Tongue (tissue), 3 donors: ENCODE measurements at places on chromosomes 6 and 20. TPM values are rescaled to one million over a fixed set of nuclear protein-coding genes. Genes with fewer than 3 reads are reported as not detected.

DNA sequence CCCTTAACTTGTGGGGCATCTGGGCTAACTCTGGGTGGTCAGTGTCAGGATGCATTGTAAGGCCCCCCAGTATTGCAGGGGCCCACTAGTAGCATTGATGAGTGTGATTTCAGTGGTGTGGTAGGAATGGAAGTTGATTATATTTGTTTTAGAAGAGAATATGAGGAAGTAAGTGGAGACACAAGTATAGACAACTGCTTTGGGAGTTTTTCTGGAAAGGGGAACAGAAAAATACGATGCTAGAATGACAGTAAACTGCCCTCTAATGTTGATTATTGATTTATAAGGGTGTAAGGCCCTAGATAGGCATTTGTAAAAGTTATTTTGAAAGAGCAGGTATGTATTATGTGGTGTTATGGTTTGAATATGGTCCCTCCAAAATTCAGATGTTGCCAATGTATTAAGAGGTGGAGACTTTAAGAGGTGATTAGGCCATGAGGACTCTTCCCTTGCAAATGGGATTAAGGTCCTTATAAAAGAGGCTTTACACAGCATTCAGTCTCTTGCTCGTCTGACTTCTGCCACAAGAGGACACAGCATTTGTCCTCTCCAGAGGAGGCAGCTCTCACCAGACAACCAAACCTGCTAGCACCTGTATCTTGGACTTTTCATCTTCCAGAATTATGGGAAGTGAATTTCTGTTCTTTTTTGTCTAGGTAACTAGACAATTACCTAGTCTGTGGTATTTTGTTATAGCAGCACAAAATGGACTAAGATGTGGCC lies 135.9 kb upstream of the DTNBP1 start:
- no peak for DNase-seq

DNA sequence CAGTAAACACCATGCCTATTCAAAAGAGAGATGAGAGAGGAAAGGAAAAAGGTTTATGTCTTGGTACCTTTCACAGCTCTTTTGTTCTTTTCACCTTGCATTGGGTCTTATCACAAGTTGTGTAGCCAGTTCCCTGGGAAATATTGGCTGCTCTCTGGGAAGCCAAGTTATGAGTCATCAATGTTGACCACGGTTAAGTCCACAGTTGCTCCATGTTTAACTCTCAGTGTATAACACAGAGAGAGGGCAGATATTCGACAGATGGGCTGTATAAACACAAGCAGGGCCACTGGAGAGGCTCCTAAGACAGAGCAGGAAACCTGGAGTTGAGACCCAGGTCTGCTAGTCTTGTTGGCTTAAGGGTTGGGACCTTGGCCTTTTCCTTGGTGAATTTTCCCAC lies 718.6 kb downstream of the QKI start:
- no peak for DNase-seq

DNA sequence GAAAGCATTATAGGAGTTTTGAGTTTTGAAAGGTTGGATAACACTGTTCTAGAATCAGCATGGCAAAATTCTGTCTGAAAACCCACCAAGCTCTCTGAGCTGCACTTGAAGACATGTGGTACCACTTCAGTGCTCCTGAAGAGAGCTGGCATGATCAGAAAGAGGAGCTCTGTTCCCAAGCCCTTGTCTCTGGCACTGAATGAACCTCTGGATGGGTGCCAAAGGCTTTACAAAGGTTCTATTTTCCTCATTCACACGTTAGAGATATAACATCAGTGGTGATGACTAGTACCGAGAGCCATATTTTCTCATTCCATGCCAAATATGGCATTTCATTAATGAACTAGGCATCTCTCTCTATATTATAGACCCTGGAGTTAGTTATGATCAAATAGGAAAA lies 301.8 kb upstream of the ID4 start:
- peak; percentile 68 for DNase-seq

- DNase-seq = no peak
Observed at GRCh38 chr6:25377664-25378063, 98.5 kb downstream of the CARMIL1 start.

The BAG2 gene
- total RNA-seq = 11.6 TPM

The SPDEF gene
- total RNA-seq = 6.1 TPM
